ENCODE measurements at places on chromosomes 16 and 17.
A peak's percentile ranks its signal among the peaks of the same experiment; 100 is the strongest.

DNA sequence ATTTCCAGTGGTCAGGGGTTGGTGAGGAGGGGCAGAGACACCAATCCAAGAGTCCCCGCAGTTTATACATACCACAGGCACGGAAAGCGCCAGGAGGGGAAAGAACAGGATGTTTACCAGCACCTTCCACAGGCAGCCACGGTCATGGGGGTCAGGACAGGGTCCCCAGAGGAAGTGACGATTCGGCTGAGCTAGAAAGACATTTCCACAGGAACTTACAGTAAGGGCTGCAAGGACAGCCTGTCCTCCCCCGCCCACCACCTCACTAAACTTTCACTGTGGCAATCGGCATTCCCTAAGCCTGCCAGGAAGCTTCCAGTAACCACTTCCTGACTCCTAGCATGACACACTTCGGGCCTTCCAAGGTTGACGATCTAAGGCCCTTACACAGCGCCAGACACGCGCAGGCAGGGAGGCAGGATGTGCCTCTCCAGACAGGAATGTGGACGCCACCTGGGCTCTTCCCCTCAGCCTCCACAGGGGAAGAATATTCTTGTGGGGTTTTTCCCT lies 1.2 kb upstream of the MT2A start:
- peak; percentile 99 for DNase-seq

DNA sequence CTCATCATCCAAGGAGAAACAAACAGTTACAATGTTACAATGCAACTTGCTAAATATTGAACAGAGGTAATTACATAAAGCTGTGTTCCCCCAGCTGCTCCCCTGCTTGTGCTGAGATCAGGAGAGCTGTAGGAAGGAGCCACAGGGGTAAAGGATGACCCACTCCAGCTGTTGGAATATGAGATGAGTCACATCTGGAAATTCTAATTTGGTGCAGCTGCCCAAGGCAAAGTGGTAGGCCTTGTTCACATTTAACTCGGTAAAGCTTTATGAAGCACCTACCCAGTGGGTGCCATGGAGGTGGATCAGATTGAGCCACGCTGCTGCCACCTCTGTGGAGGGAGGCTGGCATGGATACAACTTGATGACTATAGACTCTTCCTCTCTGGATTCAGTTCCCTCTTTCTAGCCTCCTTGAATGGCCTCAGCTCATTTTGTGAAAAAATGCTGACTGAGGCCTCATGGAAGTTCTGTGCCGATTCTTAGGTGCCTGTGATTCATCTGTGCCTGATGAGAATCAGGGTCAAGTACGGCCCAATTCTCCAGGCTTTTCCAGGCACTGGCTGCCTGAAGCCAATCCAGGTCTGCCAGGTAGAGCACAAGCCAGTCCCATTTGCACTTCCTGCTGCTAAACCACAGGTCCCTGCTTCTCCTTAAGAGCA lies 7.4 kb downstream of the ZNF689 start:
- DNase-seq, result no peak

DNA sequence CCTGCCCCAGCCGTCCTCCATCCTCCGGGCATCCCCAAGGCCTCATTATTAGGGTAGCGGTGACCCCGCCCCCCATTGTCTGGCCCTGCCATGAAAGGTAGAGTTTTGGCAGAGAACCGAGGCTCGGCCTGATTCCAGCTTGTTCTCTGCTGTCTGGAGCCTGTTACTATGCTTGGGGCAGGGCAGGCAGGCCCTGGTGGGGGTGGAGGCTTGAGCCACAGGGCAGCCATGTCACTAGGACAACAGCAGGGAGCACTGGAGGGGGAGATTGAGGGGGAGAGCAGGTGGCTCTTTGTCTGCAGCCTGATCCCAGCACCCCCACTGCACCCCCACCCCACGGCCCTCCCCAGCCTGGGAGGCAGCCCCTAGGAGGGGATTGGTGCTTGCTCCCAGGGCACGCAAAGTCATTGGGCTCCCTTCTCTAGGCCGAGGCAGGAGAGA lies 15.4 kb downstream of the RHBDL3 start:
- no peak for DNase-seq

- DNase-seq, result no peak
Observed at GRCh38 chr16:813916-814412, 13.4 kb upstream of the GNG13 start.
